ENCODE measurements at places on chromosomes 3 and 15.
A peak's percentile ranks its signal among the peaks of the same experiment; 100 is the strongest.

DNA sequence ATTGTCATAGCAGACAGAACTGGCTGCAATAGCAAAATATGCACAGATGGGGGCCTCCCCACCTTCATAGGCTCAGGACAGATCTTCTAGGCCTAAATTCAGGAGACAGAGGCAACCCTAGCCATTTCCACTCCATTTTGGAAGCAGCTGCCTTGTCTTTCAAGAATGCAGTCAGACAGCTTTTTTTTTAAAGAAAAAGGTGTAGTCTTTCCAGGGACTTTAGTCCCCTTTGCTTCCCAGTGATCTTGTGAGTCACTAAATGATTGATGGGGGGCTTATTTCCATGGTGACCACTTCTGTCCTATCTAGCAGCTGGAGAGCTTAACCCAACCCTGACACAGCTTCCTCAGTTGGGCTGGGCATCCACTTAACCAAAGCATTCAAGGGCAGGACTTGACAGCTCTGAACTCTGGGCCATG, 165.9 kb downstream of the TPRG1 start:
- DNase-seq = no peak

- DNase-seq = no peak
Measured at GRCh38 chr15:81235276-81236123, 38.8 kb downstream of the IL16 start.

DNA sequence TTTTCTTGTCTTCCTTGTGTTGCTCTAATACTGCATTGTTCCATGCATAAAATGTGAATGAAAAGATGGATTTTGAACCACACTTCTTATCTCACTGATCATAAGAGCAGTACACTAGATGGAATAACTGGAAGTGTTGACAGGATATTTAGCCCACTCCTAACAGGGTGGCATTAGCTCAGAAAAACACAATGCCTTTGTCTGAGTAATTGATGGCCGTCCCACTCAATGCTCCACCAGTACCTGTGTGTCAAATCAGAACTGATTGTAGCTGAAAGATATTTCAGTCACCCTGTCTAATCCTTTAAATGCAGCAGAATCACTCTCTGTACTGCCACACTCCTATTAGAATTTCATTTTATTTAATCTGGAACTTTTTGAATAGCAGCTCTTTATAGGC, 526.5 kb downstream of the UNC13C start:
- DNase-seq = no peak

DNA sequence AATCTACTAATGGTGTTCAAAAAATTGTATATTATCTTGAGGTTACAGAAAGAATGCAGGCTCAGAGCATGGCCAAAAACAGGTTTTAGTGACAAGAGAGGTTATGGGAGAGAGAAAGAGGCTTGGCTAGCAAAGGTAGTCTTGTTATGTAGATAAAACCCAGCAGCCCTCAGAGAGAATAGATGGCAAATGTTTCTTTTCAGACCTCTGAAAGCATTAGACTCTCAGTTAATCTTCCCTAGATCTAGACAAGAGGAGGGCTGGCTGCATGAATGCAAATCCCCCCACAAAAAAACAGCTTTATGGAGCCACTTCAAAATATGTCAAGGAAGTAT, 62.2 kb downstream of the OSTN start:
- DNase-seq = no peak

- no peak for DNase-seq
Measured at GRCh38 chr3:12405432-12406272, 78.6 kb upstream of the TSEN2 start.

DNA sequence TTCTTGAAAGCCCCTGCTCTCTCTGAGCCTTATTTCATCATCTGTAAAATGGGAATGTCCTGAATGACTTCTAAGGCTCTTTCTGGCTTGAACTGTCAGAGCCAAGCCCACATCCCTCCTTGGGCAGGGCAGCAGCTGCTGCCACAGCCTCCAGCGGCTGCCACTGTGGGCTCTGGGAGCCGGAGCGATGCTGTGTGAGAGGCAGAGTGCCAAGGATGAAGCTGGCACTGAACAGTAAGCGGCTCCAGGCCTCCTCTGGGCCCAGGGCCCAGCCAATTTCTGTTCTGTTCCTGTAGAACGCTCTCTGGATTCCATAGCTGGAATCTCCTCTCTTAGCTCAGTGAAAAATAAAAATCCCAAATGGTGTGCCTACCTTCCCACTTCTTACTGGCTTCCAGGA, 4.4 kb downstream of the CPLX3 start:
- no peak for DNase-seq

- DNase-seq = no peak
Measured at GRCh38 chr15:62591842-62592838, 427.1 kb upstream of the C2CD4B start.

GRCh38 chr15:51649659-51650521, 27.3 kb upstream of the DMXL2 start:
- DNase-seq = peak; percentile 35

- DNase-seq = no peak
Measured at GRCh38 chr15:40115670-40116093, 7.0 kb upstream of the BMF start.

DNA sequence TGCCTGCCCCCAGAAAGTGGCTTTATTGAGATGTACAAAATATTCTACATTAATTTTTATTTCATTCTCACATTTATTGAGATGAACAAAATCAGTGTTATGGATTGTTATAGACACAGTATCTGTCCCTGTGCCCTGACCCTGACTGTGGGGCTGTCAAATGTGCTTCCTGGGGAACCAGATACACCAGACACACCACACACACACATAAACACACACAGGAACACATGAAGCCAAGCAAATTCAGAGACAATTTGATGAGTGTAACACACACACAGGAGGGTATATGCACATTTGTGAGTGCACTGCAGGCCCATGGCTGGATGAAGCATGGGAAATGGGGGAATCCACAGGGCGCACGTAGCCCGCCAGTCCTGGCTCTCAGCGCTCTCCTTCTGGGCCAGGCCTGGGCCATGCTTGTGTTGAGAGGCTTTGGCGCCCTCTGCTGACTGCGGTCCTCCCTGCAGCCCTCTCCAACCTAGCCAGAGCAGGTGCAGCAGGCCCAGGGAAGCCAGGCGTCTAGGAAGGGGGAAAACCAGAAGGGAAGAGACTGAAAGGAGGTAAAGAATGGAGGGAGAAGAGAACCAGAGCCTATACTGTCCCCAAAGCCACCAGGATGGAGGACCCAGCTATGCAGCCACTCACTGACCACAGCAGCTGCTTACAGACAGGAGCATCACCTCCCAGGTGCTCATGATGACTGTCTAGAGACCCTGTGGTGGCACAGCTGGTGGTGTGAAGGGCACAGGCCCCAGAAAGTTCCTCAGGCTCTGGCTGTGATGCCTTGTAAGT, 18.0 kb upstream of the LOXL1 start:
- peak; percentile 84 for DNase-seq

GRCh38 chr3:65597226-65597951, 441.3 kb downstream of the MAGI1 start:
- peak; percentile 65 for DNase-seq

DNA sequence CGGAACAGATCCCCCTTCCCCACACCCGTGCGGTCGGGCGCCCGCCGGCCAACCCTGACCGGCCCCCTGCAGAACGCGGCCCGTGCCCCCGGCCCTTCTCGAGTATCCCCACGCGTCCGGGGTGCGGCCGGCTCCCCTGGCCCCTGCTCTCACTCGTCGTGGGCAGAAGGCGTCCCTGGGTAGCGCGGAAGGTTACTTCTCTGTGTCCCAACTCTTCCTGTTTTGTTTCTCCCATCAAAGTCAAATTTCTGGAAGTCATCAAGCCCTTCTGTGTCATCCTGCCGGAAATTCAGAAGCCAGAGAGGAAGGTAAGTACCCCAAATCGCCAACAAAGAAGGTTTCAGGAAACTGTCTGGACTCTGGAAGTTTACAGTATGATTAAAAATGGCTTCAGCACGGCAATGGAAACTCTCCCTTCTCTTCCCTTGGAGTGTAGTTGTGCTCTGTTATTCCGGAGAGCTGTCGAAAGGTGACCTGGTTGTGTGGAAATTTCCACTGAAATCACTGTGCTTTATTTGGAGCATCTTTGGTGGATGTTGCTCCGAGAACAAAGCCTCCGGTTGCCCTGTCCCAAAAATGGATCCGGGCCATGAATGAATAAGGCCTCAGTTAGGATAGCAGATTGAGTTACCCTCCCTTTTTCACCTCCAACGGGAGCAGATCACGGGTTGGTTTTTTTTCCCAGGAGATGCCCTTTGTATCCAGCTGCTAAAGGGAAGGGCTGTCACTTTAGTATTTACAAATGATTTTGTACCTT, 536 bp downstream of the SEC61A1 start:
- DNase-seq = no peak

- no peak for DNase-seq
Measured at GRCh38 chr15:71335591-71335990, 220.3 kb downstream of the THSD4 start.

- DNase-seq = no peak
Measured at GRCh38 chr3:160279657-160280056, 54.4 kb downstream of the C3orf80 start.

DNA sequence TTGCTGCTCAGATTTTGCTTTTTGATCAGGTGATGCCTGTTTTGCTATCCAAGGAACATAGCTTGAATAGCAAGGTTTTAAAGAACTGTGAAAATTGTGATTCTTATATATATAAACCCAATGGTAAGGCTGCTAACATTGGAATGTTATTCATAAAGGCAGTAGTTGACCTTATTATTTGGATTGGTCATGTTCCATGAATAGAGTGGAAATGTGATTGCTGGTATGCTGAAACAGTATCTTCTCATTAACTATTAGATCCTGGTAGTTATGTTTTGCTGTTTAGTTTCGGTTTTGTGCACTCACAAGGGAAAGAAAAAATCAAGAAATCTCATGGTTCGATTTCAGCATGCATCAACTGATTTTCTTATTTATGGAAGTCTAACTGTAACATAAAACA, 78.7 kb upstream of the NPHP3 start:
- no peak for DNase-seq

DNA sequence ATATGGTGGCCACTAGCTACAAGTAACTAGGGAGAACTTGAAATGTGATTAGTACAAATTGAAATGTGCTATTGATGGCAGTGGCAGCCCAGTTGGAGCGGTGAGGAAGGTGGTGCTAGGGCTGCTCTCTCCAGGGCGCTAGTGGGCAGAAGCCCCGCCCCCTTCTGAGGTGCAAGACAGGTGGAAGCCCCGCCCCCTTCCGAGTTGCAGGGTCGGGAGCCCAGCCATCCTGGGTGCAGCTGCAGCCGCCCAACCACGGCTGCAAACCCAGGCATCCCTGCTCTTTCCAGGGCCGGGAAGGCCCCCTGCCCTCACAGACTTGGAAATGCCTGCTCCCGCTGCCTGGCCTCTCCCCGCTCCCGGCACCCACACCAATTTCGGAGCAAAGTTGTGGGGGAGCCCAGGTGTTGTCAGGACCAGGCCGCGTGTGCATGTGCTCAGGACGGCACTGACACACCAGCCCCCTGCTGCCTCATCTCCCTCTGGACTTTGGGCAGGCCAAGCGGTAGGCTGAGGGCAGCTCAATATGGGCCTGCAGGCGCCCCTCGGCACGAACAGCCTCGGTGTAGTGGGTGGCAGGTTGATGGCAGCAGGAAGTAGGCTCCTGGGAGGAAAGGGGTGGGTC, 10.0 kb downstream of the ATR start:
- DNase-seq = no peak

GRCh38 chr3:42569593-42570142, 12.1 kb downstream of the SEC22C start:
- DNase-seq = no peak

DNA sequence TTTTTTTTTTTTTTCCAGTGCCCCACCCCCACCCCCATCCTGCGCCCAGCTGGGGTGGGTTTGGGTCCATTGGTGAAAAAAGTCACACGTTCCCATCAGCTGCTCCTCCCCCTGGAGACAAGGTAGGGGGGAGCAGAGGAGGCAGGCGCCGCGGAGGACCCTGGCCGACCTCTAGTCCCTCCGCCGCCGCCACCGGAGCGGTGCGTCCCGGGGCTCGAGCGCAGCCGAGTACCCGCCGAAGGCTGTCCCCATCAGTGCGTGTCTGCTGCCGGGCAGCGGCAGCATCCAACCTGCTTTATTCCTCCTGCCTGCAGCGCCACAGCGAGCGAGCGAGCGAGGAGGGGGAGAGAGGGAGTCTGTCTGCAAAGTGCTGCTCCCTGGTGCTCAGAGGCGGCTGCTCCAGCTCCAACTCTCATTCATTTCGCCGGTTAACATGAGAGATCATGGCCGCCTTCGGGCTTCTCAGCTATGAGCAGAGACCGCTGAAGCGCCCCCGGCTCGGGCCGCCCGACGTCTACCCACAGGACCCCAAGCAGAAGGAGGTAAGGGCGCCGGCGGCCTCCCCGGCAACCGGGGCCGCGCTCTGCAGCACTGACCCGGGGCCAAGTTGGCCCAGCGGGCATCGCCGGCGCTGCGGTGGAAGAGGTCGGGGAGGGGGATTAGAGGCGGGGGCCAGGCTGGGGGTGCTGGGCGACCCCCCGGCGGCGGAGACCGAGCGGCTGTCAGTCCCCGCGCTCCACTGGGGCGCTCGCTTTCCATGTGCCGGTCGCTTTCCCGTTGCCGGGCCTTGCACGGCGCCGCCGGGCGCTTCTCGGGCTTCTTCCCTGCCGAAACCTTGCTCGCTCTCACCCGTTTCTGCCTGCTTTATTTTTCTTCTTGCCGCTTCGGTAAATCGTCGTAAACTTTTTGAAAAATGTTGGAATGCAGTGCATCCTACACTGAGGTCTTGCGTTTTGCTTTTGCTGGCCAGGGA, 1.3 kb downstream of the MED12L start:
- DNase-seq = peak; percentile 91

DNA sequence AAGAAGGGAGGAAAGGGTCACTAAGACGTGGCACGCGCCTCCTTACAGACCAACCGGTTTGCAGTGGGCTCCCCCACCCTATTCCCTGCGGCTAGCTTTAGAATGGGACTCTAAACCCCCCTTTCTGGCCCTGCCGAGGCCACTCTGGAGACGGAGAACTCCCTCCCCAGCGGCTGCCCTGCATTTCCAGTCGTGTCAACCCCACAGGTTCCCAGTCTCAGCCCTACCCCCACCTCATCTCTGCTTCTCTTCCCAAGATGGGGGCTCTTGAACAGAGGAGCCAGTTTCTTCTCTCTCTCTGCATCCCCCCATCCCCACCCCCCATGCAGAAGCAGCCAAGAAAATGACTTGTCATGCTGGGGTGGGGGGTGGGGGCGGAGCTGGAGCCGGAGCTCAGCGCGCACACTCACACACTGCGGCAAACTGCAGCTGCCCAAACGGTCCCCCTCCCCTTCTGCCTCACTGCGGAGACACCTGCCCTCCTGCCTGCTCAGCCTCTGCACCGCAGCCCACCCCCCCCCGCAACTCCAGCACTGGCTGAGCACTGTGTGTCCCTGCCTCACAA, 871 bp downstream of the MAP1A start:
- DNase-seq = peak; percentile 83

DNA sequence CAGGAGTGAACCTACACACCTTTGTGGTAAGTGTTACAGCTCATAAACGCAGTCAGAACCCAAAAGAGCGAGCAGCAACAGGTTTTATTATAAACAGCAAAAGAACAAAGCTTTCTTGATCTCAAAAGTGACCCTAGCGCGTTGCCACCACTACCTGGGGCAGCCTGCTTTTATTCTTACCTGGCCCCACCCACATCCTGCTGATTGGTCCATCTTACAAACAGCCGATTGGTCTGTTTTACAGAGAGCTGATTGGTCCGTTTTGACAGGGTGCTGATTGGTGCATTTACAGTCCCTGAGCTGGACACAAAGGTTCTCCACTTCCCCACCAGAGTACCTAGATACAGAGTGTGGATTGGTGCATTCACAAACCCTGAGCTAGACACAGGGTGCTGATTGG, 143.1 kb downstream of the ARRDC4 start:
- DNase-seq = no peak
